Kidney (tissue), 22 donors: ENCODE measurements at places on chromosomes 4 and X. TPM values are rescaled to one million over a fixed set of nuclear protein-coding genes. Genes with fewer than 3 reads are reported as not detected.

Gene RHOXF2
- polyA plus RNA-seq, result not detected

Gene CT83
- polyA plus RNA-seq, result not detected

Gene RAB9B
- 0.26 TPM for polyA plus RNA-seq

Gene FOXP3
- 0.45 TPM for polyA plus RNA-seq

Gene AMBN
- polyA plus RNA-seq, result not detected

Gene AVPR2
- polyA plus RNA-seq, result 22.1 TPM

Gene PDGFRA
- 12.3 TPM for polyA plus RNA-seq

Gene DUX4
- not detected for polyA plus RNA-seq

Gene IL13RA2
- polyA plus RNA-seq, result 17.4 TPM

Gene GUCY2F
- polyA plus RNA-seq, result not detected

Gene MTNR1A
- not detected for polyA plus RNA-seq

Gene F11
- polyA plus RNA-seq, result 15.7 TPM

Gene CFAP47
- polyA plus RNA-seq, result not detected

DNA sequence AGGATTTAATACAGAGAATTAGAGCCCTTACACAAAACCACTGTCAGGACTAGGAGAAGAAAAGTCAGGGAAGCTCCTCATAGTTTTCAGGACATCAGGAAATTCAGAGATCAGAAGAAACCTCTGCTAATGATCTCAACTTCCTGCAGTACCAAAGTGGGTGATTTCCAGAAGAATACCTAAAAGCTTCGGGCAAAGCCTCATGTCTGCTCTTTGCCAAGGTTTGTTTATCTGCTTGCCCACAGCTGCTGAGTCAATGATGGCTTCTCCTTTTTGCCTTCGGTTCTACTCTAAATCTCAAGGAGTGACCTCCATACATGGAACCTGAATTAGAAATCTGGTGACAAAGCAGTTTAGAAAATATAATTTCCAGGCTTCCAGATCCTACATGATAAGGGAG is 68.4 kb downstream of the USP38 start:
- DNase-seq, result no peak

DNA sequence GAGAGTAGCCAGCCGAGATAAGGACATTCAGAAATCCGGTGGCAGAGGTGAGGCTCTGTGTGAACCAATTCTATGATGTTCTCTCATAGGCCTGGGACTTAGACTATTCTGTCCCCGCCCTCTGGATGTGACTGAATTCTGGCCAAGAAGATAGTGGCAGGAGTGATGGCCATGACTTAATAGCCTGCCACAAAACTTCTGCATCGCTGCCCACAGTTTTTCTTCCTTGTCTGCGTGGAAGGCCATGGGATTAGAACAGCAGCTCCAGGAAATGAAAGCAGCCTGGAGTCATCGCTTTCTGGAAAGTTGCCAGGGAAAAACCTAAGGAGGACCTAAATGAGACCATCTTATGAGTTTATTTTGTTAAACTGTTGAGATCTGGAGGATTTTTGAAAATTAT is 134.7 kb downstream of the F11 start:
- DNase-seq, result no peak

- DNase-seq, result no peak
Measured at GRCh38 chr4:21013501-21013900, 313.2 kb downstream of the PACRGL start.

GRCh38 chr4:186132577-186133242 is 28.2 kb downstream of the FAM149A start:
- peak; percentile 74 for DNase-seq

GRCh38 chr4:165738571-165738970 is 134.5 kb upstream of the TLL1 start:
- DNase-seq, result no peak

DNA sequence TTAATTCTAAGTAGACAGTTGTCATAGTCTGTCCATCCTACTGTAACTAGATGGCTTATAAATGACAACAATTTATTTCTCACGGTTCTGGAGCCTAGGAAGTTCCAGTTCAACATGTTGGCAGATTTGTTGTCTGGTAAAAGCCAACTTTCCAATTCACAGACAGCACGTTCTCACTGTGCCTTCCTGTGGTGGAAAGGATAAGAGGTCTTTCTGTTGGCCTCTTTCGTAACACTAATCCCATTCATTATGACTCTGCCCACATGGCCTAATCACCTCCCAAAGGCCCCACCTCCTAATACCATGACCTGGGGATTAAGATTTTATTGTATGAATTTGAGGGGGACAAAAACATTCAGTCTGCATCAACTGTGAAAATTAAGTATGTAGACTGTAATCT is 83.2 kb downstream of the GALNTL6 start:
- no peak for DNase-seq

- no peak for DNase-seq
Measured at GRCh38 chrX:48578661-48579128, 4.4 kb downstream of the RBM3 start.

DNA sequence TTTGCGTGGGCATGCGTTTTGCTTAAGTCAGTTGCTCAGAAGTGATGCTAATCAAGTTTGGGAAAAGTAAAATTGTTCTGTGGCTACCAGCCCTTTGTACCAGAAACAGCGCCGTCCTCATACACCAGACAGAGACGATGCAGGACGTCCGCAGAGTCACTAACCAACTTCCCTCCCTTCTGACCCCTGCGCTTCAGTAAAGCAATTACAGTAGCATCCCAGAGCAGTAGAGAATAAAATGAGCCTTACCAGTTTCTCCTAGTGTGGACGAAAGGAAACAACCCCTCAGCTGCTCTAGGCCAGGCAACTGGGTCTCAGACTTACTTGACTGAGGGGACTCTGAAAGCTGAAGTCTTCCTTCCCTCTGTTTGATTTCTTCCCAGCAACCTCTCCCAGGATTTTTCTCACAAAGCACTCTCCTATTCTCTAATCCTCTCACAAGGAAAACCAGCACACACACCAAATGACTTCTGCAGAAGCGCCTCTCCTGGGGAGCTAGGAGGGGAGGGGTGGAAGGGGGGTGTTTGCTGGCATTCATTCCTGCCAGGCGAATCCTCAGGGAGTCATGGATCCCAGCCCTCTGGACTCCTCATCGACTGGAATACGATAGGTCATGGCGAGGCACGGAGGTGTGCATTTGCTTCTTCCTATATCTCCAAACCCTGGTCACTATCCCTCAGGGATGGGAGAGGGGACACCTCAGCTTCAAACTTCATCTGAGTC is 56.0 kb upstream of the MID1 start:
- no peak for DNase-seq

DNA sequence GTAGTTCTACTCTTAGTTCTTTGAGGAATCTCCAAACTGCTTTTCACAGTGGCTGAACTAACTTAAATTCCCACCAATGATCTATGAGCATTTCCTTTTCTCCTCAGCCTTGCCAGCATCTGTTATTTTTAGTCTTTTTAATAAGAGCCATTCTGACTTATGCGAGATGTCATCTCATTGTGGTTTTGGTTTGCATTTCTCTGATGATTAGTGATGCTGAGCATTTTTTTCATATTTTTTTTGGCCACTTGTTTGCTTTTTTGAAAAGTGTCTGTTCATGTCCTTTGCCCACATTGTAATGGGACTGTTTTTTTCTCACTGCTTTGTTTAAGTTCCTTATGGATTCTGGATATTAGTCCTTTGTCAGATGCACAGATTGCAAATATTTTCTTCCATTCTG is 21.5 kb upstream of the PHKA1 start:
- DNase-seq, result no peak

GRCh38 chr4:113073451-113074005 is 24.1 kb downstream of the ANK2 start:
- no peak for DNase-seq

DNA sequence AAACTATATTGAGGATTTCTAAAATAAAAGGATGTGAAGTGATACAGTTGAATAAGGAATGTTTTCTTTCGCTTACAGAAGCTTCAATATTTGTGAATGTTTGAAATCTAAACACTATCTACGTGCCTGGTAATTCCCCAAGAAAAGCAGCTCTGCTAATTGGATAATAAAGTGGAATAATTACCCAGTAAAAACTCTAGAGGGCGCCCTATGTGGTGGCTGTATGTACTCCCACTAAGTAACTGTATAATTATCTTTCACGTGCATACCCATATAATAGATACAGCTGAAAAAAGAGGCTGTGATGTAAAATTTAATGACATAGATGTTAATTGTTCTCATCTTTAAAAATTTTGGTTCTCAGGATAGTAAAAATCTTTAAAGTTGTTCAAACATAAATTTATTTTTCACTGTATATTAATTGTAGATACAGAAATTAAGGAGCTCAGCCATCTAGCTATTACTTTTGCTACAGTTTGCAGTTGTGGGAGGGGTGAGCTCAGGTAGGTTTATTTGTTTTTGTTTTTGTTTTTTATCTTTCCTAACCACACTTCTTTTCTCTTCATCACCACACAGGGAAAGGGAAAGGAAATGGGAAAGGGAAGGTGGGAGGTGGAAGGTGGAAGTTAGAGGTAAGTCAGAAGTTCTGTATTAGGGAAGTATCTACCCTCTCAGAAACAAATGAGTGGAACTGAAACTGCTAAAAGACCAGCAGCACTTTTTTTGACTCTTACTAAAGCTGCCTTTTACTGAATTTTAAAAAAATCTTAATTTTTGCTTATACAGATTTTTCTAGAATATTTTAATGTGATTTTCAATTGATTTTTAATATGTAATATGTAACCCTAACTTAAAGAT is 151.7 kb upstream of the RPS6KA6 start:
- no peak for DNase-seq

GRCh38 chrX:110276778-110277177 is 41.1 kb downstream of the AMMECR1 start:
- DNase-seq, result no peak

DNA sequence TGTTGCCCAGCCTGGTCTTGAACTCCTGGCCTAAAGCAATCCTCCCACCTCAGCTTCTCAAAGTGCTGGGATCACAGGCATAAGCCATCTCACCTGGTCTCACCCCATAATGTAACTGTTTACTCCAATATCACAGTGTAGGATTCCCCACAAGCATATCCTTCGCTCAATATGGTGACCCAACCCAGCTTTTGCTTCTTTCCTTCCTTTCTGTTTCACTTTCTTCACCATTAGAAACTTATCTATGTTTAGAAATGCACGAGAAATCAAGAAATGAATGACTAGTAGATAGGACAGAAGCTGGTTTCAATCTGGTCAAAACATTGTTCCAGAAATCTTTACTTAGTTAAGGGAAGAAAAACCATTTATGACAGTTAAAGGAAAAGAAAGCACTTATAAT is 18.9 kb downstream of the TSPAN5 start:
- no peak for DNase-seq

DNA sequence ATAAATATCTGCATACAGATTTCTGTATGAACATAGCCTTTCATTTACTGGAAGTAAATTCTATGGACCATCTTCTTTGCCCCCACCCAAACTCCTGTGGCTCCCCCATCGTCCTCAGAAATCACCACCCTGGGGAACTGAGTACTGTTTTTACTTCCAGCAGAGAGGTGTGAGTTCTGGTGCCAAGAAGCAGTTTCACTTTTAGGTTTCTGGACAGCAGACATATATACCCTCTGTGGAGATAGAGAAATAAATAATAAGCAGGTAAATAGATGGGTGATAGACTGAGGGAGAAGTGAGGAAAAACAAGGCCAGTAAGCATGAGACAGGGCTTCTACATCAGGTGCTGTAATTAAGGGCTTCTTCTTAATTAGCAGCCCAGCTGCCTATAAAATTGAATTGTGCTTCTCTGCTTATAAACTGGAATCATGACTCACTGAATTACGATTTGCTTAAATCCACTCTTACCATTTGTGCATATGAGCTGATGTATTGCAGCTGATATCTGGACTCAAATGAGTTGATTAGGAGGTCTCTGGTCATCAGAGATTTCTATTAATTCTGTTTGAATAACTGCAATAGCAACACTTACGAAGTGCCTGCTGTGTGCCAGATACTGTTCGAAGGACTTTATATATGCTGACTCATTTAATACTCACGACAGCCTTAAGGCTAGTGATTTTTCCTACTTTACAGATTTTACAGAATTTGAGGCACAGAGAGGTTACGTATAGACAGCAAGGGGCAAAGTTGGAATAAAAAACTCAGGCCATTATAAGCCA is 60.8 kb upstream of the DHX15 start:
- no peak for DNase-seq

GRCh38 chr4:107593230-107593629 is 126.8 kb downstream of the PAPSS1 start:
- no peak for DNase-seq

DNA sequence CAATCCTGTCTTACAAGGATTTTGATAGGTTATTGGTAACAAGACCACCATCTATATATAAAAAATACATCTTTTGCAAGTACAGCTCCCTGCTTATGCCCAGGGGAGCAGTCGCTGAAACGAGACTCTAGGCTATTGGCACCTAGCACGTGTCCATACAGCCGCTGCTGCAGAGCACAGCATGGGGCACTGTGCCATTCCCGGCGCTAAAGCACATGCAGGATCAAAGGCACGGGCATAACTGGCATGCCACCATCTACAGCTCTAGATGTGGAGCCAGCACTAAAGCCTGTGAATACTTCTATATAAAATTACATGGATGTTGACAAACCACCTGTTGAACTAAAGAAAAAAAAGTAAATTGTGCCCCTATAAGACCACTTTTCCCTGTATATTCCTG is 144.8 kb downstream of the COL25A1 start:
- DNase-seq, result no peak
